ENCODE measurements at places on chromosomes 12 and 14. TPM values are rescaled to one million over a fixed set of nuclear protein-coding genes. Genes with fewer than 3 reads are reported as not detected.

The MEG3 gene
- total RNA-seq, result 34.1 TPM

The NPFF gene
- total RNA-seq, result not detected

DNA sequence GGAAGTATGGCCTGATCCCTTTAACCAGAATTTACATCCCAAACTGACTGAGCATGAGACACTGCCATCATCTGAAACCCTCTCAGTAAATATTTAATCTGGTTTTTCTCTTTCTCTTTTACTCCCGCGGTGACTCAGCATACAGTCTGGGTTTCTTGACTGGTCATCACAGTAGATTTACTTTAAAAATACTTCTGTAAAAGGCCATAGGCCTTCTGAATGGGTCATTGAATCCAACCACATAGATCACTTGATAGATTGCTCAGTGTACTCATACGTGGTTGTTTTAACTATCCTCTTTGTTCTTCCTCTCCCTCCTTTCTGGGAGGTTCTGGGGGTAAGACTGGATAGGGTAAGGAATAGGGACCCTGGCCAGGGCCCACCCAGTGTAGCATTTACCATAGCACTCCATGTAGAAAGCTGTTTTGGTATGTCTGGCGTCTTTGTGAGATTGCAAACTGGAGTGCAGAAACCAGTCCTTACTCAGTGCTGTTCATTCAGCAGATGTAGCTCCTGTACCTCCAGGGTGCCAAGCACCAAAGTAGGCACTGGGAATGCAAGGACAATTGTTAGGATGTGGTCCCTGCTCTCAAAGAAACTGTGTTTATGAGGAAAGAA lies 165.7 kb downstream of the SRGAP1 start:
- H3K27ac ChIP-seq, result no peak overlapping the region
- DNase-seq, result no peak
- H3K4me3 ChIP-seq, result no peak overlapping the region
- no peaks in the 10 kb centered on the region for H3K27me3 ChIP-seq
- no peaks in the 10 kb centered on the region for H3K36me3 ChIP-seq

GRCh38 chr12:116236148-116236731 lies 41.3 kb downstream of the MED13L start:
- H3K27me3 ChIP-seq, result no peaks in the 10 kb centered on the region
- no peaks in the 10 kb centered on the region for H3K36me3 ChIP-seq
- DNase-seq, result no peak
- H3K27ac ChIP-seq, result no peak overlapping the region

DNA sequence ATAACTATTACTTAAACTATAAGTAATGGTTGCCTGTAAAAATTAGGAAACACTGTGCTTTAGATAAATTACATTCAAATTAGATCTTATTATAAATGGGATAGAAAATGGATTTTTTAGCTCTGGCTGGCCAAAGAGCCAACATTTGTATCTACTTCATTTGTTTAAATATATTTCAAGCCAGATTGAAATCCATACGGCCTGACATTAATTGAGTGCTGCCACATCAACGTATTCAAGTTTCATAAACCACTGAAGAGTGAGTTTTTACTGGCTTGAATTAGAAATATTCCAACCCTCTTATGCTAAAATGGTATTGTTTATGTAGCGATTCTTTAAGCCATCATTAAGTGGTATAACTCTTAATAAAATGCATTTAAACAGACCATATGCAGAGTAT lies 133.3 kb downstream of the VRK1 start:
- H3K27me3 ChIP-seq, result no peaks in the 10 kb centered on the region
- H3K4me1 ChIP-seq, result no peaks in the 10 kb centered on the region
- no peak overlapping the region for H3K27ac ChIP-seq

GRCh38 chr12:52836042-52836466 lies 1.9 kb upstream of the KRT79 start:
- no peak overlapping the region for H3K27ac ChIP-seq
- DNase-seq, result no peak
- no peaks in the 10 kb centered on the region for H3K27me3 ChIP-seq

- no peaks in the 10 kb centered on the region for H3K27me3 ChIP-seq
- no peak overlapping the region for H3K4me3 ChIP-seq
- DNase-seq, result no peak
- peak overlapping the region; percentile 89 for H3K27ac ChIP-seq
- H3K4me1 ChIP-seq, result peaks cover 27% of the 10 kb centered on the region
Measured at GRCh38 chr14:68521961-68522509, 270.8 kb downstream of the ZFP36L1 start.

- no peak overlapping the region for H3K27ac ChIP-seq
- DNase-seq, result no peak
- no peaks in the 10 kb centered on the region for H3K27me3 ChIP-seq
Measured at GRCh38 chr14:38485026-38485425, 229.1 kb upstream of the CLEC14A start.
